ENCODE measurements at places on chromosomes 7 and 10. TPM values are rescaled to one million over a fixed set of nuclear protein-coding genes. Genes with fewer than 3 reads are reported as not detected.

The OR13A1 gene
- not detected for total RNA-seq

The GPRIN2 gene
- total RNA-seq, result not detected

The FAM13C gene
- 2.6 TPM for total RNA-seq

The JAKMIP3 gene
- 0.16 TPM for total RNA-seq

The SPDYE8 gene
- total RNA-seq, result not detected

The C7orf57 gene
- not detected for total RNA-seq

The CNNM1 gene
- total RNA-seq, result 0.16 TPM

The HABP2 gene
- total RNA-seq, result not detected

The VIPR2 gene
- total RNA-seq, result not detected

The CH25H gene
- not detected for total RNA-seq

The OR9A2 gene
- not detected for total RNA-seq

The PAPOLB gene
- 0.49 TPM for total RNA-seq

The BNIP3 gene
- total RNA-seq, result 400 TPM

The AVPI1 gene
- total RNA-seq, result 5.1 TPM

The CUL1 gene
- 40.8 TPM for total RNA-seq

The ANKRD61 gene
- total RNA-seq, result not detected

The HMX3 gene
- not detected for total RNA-seq

The GTF2IRD1 gene
- 4.5 TPM for total RNA-seq

The CLCN1 gene
- total RNA-seq, result not detected

The ZNF485 gene
- 3.6 TPM for total RNA-seq

The REEP3 gene
- total RNA-seq, result 52.5 TPM

The NEUROG3 gene
- total RNA-seq, result not detected

The PILRA gene
- total RNA-seq, result 1.1 TPM

The MLXIPL gene
- 1.5 TPM for total RNA-seq

The PPP1R3C gene
- 46.4 TPM for total RNA-seq

The CLDN12 gene
- total RNA-seq, result 14.7 TPM

The LRRC4 gene
- total RNA-seq, result under 0.01 TPM

The UCN3 gene
- total RNA-seq, result not detected

The HNRNPH3 gene
- total RNA-seq, result 16.2 TPM

The SLC18A3 gene
- 1.3 TPM for total RNA-seq

The CASTOR2 gene
- 26.4 TPM for total RNA-seq

The STK31 gene
- not detected for total RNA-seq

The VPS41 gene
- 28.5 TPM for total RNA-seq

The SDK1 gene
- 0.72 TPM for total RNA-seq

The GHRHR gene
- not detected for total RNA-seq

The SH2D4B gene
- not detected for total RNA-seq

The COL26A1 gene
- total RNA-seq, result not detected

The OR2F1 gene
- total RNA-seq, result not detected

The JCAD gene
- 35.2 TPM for total RNA-seq

The LIPF gene
- total RNA-seq, result not detected

The SPDYE16 gene
- not detected for total RNA-seq

The FAM241B gene
- not detected for total RNA-seq

The TLX1 gene
- not detected for total RNA-seq

The UCMA gene
- total RNA-seq, result not detected

The MYL10 gene
- total RNA-seq, result not detected

The FRMPD2 gene
- total RNA-seq, result not detected

The GLCCI1 gene
- 1.4 TPM for total RNA-seq

The SLC25A40 gene
- 9.4 TPM for total RNA-seq

The PRR15 gene
- 21.1 TPM for total RNA-seq

The CYP3A7 gene
- not detected for total RNA-seq

The FAM25A gene
- not detected for total RNA-seq

The TSPAN33 gene
- total RNA-seq, result 0.65 TPM

The BHLHA15 gene
- total RNA-seq, result 1.8 TPM

The CNTNAP2 gene
- total RNA-seq, result under 0.01 TPM

The HYAL4 gene
- not detected for total RNA-seq

The GCK gene
- total RNA-seq, result not detected
